ENCODE measurements at places on chromosomes 4 and X.

- DNase-seq, result no peak
These were observed 114.0 kb upstream of the LDB2 start for GRCh38 chr4:17012451-17012850.

DNA sequence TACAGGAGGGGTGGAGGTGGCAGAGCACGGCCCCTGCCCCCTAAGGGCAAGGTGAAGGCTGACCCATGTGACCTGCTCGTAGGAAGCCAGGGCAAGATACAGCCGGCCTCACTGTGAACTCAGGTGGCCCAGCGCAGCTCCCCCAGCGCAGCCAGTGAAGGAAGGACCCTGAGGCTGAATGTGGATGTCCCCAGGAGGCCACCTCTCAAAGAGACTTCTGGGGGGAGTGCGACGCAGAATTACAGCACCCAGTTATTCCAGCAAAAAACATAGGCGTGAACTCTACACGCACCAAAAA lies 52.6 kb downstream of the ZFYVE28 start:
- DNase-seq, result no peak

DNA sequence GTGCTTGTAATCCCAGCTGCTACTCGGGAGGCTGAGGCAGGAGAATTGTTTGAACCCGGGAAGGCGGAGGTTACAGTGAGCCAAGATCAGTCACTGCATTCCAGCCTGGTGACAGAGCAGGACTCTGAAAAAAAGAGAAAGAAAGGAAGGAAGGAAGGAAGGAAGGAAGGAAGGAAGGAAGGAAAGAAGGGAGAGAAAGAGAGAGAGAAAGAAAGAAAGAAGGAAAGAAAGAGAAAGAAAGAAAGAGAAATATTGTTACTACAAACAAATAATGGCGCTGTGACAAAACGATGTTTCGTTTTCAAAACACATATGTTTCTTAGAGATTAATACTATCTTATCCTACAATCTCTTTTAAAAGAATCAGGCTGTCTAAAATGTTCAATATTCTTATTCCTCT lies 42.1 kb upstream of the CCDC160 start:
- DNase-seq, result no peak

- no peak for DNase-seq
These were observed 65.6 kb downstream of the MCF2 start for GRCh38 chrX:139642241-139642927.

DNA sequence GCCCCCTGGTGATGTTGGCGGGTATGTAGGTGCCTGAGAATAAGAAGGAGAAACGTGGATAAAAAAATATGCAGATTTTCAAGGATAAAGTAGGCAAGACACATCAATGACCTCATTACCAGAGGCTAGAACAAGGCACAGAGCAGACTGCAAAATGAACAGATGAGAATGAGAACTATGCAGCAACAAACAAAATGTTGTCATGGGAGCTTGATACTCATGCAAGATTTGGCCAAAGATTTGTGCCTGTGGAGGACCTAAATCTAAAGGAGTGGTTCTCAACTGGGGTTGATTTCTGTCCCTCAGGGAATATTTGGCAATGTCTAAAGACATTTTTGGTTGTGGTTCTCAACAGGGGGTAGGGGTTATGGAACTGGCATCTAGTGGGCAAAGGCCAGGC lies 177.3 kb downstream of the FRMPD4 start:
- DNase-seq, result no peak

GRCh38 chr4:139799615-139800014 lies 134.0 kb downstream of the MGST2 start:
- DNase-seq, result no peak

- DNase-seq, result no peak
These were observed 469.0 kb upstream of the BOD1L1 start for GRCh38 chr4:14096396-14096965.

GRCh38 chr4:84443523-84443922 lies 55.6 kb downstream of the NKX6-1 start:
- no peak for DNase-seq

DNA sequence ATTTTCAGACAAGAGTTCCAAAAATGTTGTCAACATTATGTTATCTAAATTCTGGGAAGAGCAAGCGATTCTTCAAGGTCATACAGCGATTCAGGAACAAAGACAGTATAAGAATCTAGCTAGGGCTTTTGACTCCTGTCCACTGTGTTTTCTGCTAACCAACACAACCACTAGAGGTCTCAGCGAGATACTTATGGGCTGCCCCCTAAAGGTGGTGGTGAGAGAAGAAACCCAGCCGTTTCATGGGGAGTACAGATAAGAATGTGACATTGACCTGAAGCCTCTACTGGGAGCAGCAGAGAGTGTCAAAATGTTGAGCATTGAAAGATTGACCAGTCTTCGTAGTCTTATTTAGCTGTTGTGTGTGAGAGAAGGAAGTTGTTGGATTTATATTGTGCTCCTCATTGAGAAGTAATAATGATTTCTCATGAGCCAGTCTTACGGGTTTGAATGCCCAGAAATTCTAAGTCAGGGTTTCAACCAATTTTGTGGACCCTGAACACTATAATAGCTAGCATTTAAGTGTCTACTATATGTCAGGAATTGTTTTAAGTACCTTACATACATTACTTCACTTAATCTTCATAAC lies 168.3 kb downstream of the SPRY1 start:
- peak; percentile 69 for DNase-seq

GRCh38 chrX:148500423-148501385 lies at the start of gene AFF2:
Gene AFF2, plus strand, starts transcription at chrX:148500617. Its CDS starts 481 bp downstream, at chrX:148501098.
- no peak for DNase-seq

DNA sequence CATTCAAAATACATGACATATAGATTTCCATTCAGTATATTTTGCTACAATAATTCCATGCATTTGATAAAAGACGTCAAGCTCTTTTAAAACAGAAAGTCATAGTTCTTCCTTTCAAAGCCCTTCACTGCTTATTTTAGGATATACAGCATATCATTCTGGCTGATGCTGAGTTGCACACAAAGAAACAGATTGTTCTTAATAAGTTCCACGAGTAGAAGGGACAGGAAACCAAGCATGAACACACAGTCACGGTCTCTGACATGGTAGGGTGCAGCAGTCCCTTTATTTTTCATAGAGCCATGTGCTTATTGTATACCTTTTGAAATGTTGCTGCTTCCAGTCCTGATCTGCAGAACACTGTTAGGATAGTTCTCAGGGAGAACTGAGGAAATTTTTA lies 85.4 kb downstream of the MAGEB10 start:
- DNase-seq, result no peak

GRCh38 chrX:47633689-47634590 lies 4.2 kb upstream of the CFP start:
- DNase-seq, result no peak
